ENCODE measurements at places on chromosomes 5 and 9.

GRCh38 chr5:163190283-163190682 is 247.1 kb upstream of the CCNG1 start:
- DNase-seq: no peak

DNA sequence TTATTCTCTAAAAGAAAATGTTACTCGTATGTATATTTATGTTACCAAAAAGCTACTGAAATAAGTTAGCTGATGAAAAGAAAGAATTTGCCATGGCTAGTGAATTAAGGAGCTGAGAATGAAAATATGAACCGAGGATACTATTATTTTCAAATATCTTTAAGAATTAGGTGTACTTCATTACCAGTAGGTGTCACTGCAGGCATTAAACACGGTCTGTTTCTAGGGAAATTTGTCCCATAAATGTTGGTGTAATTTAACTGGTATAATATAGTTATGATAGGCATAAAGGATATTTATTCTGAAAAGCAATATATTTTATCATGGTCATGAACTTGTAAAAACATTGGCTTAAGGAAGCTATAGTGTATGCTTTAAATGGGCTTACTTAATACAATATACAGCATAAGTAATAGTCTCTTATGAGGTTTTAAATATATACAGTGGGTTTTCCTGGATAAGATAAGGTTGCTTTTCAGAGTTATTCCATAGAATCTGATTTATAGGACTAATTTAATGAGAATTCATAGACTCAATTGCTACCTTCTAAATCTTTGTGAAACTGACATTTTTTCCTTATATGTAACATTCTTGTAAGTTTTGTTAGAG is 72.4 kb upstream of the MPDZ start:
- no peak for DNase-seq

DNA sequence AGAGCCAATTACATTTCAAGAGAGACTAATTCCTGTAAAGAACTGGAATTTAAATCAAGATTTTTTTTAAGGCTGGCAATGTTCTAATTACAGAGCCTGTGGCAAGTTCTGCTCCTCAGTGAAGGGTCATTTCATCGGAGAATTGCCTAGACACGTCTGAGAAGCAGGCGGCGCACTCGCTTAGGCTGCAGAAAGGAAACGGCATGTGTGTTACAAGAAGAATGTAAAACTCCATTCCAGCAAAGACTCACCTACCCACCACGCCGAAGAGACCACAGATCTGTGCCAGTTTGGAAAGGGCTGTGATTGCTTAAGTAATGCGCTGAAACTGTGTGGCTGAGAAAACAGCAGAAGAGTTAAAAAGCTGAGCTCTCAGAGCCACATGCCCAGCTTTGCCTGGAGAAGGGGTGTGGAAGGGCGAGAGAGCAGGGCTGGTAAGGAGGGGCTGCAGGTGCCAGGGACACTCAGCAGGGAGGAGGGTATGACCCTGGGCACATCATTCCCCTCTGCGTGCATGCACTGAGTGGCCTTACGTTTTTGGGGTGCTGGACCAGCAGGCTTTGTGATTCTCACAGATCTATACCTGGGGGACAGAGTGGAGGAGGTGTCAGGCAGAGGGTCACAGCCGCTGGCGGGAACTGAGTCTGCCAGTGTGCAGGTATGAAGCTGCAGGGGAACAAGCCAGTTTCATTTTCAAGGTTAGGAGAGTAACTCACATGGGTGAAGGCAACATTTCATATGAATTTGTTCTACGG is 17.8 kb upstream of the SLC25A51 start:
- DNase-seq: no peak

DNA sequence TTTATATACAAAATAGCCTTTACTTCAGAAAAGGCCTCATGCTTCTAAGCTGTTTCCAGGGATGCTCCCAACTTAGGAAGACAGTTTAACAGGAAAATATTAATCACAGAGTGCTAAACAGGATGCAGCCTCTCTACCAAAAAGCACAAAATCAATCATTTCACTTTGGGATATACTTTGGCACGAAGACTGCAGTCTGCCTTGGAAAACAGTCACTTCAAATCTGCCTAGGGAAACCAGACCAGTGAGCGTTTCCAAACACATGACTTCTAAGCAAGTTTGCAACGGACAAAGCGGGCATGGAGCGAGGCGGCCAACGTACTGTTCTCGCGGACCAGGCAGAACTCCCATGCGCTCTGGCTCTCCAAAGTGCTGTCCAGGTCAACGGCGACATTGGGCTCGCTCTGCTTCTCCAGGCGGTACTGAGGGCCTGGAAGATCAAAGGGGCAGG is 201.0 kb downstream of the MAPKAP1 start:
- no peak for DNase-seq

GRCh38 chr5:172648013-172648381 is 6.9 kb downstream of the NEURL1B start:
- no peak for DNase-seq

GRCh38 chr5:180034564-180034963 is 37.0 kb downstream of the RNF130 start:
- no peak for DNase-seq

GRCh38 chr9:33130961-33131789 is 36.0 kb downstream of the B4GALT1 start:
- no peak for DNase-seq

GRCh38 chr5:133967698-133968203 is 674 bp downstream of the C5orf15 start:
- DNase-seq: no peak

DNA sequence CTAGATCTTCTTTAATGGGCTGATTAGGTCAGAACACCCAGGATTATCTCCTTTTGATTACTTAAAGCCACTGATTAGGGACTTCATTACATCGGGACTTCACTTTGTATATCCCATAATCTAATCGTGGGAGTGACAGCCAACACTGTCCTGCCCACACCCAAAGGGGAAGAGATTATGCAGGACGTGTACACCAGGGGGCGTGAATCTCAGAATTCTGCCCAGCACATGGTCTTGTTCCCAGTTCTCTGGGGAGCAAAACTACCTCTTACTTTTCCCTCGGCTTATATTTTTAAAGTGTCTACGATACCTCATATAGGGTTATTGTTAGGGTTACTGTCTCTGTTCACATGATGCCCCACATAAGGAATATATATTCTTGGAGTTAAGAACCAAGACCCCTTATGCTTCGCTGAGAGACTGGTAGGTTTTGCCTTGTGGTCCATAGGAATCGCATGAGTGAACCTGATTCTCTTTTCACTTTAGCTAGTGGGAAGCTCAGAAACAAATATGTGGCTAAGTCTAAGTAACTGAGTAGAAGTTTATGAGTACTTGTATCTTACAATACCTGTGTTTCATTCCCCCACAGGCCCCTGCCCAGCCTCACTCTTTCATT is 192.7 kb downstream of the GNA14 start:
- DNase-seq: no peak

GRCh38 chr5:132947671-132948070 is 15.8 kb downstream of the AFF4 start:
- no peak for DNase-seq

GRCh38 chr9:134209731-134210311 is 45.5 kb upstream of the RNU6ATAC start:
- DNase-seq: no peak

GRCh38 chr9:82206490-82206889 is 217.9 kb downstream of the SPATA31D1 start:
- no peak for DNase-seq

DNA sequence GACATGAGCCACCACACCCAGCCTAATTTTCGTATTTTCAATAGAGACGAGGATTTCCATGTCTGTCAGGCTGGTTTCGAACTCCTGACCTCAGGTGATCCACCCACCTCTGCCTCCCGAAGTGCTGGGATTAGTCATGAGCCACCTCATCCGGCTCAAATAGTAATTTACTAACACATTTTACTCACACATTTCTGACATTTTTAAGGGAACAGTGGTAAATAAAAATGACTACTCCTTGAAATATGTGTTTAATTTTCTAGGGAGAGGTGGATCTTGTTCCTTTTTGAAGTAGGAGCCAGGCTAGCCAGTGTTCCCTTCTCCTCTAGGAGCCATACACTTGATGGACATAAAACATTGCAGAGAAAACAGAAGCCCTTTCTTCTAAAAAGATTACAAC is 55.2 kb upstream of the ERBIN start:
- DNase-seq: no peak

GRCh38 chr5:76537073-76537543 is 86.1 kb downstream of the F2RL2 start:
- DNase-seq: no peak

DNA sequence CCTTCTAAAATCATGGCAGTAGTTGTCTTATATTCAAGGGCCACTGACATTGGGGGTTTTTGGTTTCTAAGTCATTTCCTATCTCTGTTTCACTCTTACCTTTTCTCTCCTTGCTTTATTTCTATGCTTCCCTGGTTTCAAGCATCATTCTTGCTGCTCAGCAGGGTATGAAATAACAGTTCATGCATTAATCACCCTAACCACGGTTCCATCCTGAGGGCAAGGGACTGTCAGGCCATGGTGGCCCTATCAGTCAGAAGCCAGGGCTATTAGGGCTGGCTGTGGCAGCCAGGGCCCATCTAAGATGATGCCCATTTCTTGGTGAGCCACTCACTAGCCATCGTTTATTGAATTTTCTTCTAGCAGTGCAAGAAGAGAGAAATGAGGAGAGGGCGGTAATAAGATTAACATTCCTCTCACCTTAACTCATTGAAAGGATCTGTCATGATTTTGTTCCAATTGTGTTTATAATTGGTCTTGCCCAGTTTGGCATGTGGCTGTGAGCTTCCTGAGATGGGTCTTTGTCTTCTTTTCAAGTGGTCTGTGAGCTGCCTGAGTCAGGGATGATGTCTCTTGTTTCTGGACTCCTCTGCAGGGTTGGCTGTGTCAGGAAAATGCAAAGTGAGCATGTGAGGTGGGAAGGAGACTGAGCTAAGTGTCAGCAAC is 45.2 kb downstream of the CYSTM1 start:
- DNase-seq: no peak

GRCh38 chr9:87593359-87593980 is 95.8 kb downstream of the DAPK1 start:
- no peak for DNase-seq

GRCh38 chr5:180082633-180083420 is 11.3 kb upstream of the RNF130 start:
- DNase-seq: no peak

GRCh38 chr9:136110082-136111061 is 8.3 kb downstream of the TMEM250 start:
- no peak for DNase-seq

DNA sequence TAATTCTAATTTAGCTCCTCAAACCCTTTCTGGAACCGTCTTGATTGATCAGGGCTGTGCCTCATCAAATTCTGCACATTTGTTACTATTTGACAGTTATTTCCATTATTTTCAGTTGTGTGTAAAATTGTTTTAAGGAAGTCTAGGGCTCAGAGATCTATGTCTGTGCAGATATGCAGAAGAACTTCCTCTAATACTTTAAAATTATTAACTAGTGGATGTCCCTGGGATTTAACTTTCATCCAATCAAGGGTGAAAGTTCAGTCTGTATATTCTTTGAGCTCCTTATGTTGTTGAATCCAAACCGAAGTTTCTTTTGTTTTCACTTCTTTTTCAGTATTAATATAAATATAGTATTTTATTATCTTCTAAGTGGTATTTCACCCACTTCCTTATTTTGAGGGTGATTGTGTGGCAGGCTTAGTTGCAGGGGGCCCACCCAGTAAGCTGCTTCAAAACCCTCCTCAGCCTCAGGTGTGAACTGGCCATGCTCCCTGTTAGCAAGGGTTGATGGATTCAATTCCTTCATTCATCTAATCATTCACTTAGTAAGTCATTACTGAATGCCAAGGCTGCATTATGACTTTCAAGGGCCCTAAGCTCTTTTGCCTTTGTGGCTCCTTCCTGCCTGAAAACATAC is 2.1 kb upstream of the CAMLG start:
- DNase-seq: no peak

DNA sequence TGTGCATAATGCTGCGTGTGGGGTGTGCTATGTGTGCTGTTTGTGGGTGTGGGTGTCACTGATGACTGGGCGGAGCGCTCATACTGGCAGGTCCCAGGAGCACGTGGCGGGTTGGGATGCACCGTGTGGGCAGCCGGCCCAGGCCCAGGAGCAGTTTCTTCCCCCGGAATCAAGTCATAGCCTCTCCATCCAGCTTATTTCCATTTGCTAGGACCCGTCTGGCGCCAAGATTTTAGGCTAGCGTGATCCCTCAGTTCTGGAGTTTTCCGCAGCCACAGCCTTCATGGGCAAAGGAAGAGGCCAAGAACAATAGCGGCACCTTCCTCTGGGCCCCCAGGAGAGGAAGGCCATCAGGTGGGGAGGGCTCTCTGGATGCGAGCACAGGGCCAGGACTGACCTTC is 43.3 kb upstream of the NEURL1B start:
- DNase-seq: no peak

DNA sequence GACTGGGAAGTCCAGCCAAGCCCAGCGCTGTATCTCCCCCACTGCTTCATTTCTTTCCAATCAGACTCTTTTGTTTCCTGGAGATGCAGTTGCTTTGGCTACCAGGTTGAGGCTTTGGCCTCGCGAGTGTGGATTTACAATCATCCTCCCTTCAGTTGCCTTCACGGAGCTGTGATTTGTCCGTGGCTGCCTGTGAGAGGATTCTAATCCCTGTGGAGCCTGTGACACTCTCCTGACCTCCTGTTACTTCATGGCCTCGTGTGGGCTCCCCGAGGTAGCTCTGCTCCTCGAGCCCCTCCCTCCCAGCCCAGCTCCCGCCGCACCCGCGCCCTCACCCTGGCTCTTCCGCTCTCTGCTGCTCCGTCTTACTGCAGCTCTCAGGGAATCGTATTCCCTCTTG is 107.2 kb upstream of the STC2 start:
- DNase-seq: no peak

GRCh38 chr9:35908504-35909125 is 675 bp upstream of the SPAAR start:
- no peak for DNase-seq

- no peak for DNase-seq
These were observed 20.2 kb upstream of the PCDHB1 start for GRCh38 chr5:141031006-141031405.

GRCh38 chr9:111154081-111154562 is 115.9 kb upstream of the LPAR1 start:
- DNase-seq: no peak

- no peak for DNase-seq
These were observed 20.1 kb upstream of the NIM1K start for GRCh38 chr5:43171926-43172325.

DNA sequence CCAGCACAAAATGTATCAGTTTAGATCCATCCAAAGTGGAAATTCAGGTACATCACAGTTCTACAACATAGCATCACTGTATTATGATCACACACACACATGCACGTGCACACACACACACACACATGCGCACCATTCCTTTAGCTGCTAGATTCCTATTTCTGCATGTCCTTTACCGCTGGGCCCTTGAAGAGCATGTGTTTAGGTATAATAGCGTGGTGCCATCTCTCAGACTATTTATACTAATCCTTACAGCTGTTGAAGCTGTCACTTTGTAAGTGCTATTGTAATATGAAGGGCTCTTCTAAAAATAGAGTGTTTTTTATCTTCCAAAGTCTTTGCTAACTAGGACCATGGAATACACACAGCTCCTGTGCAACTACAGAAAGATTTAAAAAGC is 308.8 kb upstream of the TRPC7 start:
- no peak for DNase-seq

GRCh38 chr9:87880683-87881082 is 2.0 kb upstream of the SPATA31E1 start:
- DNase-seq: no peak

Measured in naive thymus-derived CD4-positive, alpha-beta T cell (primary cell).